Hematopoietic multipotent progenitor cell treated with erythropoietin and hydrocortisone succinate and interleukin-3 and kit ligand, for 6 days (in vitro differentiated cells): ENCODE measurements at places on chromosomes 4 and X.

- no peak for DNase-seq
Observed at GRCh38 chr4:145266881-145267280, 86.5 kb upstream of the OTUD4 start.

DNA sequence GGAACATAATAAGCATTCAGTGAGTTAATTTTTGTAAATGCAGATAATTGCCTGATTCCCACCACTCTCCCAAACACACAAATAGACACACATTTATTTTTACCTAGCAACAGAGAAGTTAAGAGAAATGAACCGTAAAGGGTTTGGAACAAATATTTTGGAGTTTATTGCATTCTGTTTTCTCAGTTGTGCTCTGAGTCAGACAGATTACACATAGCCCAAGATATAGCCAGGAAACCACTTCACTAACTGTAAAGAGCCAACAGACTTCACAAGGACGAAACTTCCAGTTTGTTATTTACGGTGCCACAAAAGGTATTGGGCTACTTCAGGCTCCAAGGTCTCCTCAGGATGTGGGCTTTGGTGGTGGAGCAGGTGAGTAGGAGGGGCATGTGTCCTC, 217.0 kb downstream of the BMPR1B start:
- no peak for DNase-seq

- no peak for DNase-seq
Observed at GRCh38 chrX:34612036-34612435, 45.0 kb downstream of the TMEM47 start.

DNA sequence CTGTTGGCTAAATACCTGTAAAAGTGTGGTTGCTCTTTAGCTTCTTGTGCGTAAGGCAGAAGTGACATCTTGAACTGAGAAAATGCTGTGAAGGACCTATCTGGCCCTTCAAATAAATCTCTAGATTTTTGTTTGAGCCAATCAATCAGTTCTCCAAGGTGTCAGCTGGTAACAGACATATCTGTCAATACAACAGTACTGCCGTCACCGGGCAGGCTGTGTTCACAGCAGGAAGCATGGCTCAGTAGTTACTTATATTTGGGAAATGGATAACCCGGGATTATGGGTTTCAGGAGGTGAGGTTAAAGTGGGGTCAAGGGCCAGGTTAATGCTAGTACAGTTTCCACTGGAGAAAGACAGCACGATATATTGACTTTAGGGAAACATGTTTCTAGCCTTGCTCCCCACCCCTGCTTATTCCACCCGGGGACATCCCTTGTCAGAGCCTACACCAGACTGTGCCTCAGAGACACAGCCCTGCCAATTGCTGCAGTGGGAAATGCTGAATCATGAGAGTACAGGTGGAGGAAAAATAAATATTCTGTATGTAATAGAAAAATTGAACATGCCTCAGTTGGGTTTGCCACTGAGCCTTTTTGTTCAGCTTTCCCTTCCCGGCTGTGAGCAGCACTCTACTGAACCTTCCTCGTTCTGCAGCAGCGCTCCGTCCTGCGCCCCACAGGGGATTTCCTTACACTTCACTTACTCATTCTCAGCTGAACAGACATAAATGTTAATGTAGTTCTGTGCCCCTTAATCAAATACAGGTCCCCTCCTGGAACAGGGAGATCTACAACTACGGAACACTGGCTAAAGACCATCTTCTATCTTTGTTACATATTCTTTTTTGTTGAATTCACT, 121.1 kb downstream of the MGST2 start:
- no peak for DNase-seq

GRCh38 chr4:149009223-149009622, 567.0 kb upstream of the NR3C2 start:
- DNase-seq: no peak

DNA sequence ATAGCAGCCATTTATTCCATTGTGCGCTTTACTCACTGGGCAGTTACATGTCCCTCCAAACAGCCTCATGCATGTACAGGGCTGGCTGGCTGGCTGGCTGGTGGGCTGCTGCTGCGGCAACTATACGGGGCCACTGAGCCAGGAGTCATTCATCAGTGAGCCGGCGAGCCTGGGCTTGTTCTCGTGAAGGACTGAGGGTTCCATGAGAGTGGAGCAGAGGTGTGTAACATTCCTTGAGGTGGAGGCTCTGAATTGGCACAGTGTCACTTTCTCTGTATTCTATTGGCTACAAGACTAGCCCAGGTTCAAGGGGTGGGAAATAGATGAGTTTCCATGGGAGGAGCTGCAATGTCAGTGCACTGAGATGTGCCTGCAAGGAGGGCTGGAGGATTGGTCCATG, 89.1 kb downstream of the ARHGAP10 start:
- no peak for DNase-seq

DNA sequence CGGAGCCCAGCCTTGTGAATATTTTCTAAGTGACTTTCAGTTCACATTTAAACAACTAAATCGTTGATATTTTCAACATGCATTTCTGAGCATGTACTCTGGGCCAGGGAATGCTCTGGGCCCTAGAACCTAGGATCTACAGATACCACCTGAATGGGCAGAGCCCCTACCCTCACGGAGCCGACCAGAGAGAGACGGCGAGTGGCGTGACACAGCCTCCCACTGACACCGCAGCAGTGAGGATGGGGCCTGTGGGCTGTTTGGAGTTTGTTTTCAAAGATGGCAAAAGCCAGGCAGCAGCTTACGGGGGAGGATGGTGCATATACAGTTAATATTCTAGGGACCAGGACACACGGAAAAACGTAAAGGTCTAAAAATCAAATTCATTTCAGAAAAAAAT, 17.7 kb downstream of the NELFA start:
- DNase-seq: no peak

DNA sequence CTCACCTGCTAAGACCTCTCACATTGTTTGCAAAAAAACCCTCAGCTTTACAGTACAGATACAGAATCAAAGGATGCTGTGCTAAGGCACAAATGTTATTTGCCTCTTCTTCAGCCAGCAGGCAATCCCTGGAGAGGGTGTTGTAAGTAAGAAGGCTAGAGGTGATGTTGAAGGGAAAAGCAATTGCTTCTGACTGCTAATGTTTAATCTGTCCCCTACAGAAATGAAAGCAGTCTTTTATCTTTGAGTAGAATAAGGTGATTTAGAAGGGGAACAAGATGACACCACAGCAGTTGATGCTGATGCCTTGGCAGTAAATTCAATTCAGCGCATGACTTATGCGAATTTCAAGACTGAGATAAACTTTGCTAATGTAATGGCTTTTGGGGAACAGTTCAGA, 1064.8 kb upstream of the IGFBP7 start:
- DNase-seq: no peak
